Fibroblast of mammary gland (primary cell): ENCODE measurements at places on chromosomes 3 and 15.
A peak's percentile ranks its signal among the peaks of the same experiment; 100 is the strongest.

DNA sequence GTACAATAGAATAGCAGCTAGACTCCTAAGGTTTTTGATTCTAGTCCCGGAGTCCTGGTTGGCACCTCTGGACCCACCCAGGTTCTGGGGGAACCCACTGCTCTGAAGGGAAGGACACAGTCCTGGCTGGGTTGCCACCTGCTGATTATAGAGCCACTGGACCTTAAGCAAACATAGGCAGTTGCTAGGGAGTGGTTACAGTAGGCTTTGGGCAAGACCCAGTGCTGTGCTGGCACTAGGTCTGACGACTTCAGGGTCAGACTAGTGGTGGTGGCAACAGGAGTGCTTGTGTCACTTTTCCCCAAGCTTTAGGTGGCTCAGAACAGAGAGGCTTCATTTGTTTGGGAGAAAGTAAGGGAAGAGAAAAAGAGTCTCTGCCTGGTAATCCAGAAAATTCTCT is 109.8 kb upstream of the C3orf80 start:
- no peak for DNase-seq

GRCh38 chr3:73143821-73144237 is 82.4 kb downstream of the EBLN2 start:
- DNase-seq, result peak; percentile 30

DNA sequence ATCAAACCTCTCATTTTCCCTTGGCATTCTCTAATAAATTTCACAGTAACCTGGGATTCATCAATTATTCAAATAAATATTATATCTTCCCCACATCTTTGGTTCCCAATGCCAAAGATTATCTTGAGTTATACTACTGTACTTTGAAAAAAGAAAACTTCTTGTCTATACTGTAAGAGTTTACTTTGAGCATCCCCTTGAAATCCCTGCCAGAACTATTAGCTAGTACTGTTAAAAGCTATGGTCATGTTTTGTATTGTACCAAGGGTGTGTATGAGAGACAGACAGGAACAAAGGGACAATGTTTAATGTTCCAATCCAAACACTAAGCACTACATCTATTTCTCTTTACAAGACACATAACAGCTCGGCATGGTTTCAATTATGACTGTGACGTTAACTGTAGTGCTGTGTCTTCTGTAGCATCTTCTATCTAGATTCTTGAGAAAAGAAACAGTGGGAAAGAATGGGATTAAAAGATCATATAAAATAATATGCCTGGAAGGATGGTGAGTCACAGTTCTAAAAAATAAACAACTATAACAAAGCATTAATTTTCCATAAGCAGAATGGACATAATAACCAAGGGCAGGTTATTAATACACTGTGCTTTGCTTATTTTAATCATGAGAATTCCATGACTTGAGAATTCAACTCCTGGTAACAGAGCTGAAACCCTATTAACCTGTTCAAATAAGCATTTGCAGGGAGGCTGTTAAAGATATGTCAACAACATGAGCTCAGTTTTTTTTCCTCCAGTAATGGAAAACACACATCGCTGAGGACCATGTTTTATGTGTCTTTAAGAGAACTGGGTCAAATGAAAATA is 71.1 kb downstream of the ALDH1A2 start:
- DNase-seq, result peak; percentile 31

- DNase-seq, result no peak
Measured at GRCh38 chr15:78957416-78958093, 12.7 kb upstream of the CTSH start.
